IPS DF 6.9 (cell line): ENCODE measurements at places on chromosomes 1 and 21.
A peak's percentile ranks its signal among the peaks of the same experiment; 100 is the strongest.

DNA sequence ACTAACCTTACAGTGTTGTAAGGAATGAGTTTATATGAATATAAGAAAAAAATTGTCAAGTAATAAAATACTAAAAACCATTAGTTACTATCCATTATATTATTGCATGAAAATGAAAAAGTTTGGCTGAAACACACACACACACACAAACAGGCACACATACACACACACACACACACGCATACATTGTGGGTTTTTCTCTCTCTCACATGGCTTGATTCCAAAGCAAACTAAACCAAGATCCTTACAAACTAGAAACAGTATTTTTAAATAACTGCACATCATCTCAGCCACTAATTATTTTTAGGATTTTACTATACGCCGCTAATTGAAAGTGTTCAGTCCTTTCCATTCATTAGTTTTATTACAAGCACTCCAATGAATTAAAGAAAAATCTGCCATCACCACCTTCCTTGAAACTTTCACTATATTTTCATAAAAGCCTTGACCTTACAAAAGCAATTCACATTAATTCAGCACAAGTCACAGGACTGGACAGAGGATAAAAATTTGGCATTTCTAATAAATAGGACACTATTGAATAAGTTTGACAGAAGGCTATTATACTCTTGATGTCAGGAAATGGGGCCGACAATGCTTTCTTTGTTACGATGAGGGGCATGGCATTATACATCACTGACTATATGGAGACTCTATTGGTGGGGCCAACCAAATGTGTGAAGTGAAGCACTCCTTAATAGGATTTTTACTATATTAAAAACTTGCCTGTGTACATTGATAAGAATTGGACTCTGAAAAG, 187.0 kb upstream of the ESRRG start:
- DNase-seq: no peak

GRCh38 chr1:233064988-233065387, 114.6 kb downstream of the NTPCR start:
- DNase-seq: no peak

DNA sequence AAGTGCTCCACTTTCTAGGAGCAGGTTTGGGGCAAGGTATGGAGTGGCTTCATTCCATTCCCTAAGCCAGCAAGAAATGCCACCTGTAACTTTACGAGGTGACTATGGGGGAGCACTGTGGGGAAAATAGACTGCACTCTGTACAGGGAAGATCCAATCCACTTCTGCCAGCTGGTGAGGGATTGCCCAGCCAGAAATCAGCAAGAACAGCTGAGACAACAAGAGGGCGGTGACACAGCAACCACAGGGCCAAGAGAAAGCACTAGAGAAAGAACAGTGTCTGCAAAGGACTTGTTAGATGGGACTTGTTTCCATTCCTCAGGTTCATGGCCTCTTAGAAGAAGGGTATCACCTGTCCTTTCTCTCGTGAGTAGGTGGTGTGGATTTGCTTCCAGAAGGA, 19.6 kb downstream of the CAPN8 start:
- no peak for DNase-seq

DNA sequence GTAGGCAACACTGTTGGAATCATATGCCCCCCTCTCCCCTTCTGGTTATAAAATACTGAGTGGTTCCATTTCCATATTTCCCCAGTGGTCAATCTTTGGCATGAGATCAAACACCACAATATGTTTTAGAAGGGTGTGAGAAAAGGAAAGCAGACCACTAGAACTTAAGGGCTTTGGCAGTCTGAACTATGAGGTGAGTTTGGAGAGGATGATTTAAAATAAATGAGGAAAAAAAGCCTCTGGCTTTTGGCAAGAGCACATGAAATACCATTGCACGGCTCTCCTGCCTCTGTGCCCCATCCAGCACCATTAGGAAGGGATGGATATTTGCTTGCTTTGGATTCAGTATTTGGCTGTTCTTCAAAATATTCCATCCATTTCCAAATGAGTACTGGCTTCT, 339.5 kb upstream of the C1orf87 start:
- DNase-seq: no peak

DNA sequence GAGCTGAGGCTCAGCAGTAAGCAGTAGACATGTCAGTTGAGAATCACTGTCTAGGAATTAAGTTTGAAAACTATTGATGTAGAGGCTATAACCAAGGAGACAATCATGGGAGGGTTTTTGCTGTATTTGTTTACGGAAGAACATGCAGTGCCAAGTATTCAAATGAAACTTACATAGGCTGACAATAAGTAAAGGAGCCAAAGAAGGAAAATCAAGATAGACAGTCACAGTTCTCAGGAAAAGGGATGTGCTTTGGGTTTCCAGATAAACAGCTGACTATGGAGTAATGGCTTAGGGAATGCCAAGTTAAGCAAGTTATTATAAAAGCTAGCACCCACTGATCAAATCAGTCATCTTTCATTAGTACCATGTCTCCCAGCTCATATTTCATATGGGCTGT, 21.5 kb downstream of the GNG12 start:
- DNase-seq: no peak

- DNase-seq: no peak
Measured at GRCh38 chr1:237786066-237786719, 104.5 kb downstream of the ZP4 start.

- DNase-seq: no peak
Measured at GRCh38 chr1:158200527-158200926, 19.8 kb downstream of the CD1D start.

DNA sequence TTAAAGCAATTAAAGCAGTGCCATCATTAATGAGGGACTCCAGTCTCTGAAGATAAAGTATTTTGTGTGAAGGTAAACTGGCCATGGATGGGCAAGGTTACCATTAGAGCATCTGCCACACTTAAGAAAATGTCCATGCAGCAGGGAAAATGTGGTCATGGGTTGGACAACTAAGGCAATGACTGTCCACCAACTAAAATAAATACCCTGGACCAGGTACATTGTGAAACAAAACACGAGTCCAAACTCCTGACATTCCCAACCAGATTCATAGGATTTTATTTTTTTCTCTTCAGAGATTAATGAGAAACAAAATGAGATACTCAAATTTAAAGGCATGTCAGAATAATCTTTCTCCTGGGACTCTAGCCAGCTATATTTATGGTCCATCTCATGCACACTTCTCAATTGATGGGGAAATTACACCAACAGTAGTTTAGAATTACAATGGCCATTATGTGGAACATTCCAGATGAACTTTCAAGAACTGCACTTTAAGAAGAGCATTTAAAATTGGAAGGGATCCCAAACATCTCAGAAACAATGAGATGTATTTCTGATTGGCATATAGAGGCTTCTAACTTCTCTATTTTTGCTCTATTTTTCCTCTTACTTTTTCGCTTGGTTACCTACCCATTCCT, 8.1 kb downstream of the GBP7 start:
- no peak for DNase-seq

- no peak for DNase-seq
Measured at GRCh38 chr1:36389999-36390398, 4.3 kb upstream of the STK40 start.

DNA sequence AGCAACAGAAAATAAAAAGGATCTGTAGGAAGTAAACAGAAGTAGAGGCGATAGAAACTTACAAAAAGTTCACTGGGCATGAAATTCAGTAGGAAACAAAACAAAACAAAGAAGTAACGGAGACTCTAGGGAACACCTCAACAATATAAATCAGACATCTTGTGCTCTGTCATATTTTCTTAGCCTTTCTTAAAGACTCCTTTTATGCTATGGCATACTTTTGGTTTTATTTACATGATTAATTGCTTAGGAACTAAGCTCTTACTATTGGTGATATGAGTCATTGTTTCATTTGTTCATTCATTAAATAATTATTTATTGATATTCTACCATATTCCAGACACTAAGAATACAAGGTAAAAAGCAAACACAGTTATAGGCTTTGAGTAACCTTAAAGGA, 126.6 kb downstream of the KCNT2 start:
- DNase-seq: no peak

GRCh38 chr1:25140073-25140797, 92.1 kb downstream of the SYF2 start:
- DNase-seq: no peak

DNA sequence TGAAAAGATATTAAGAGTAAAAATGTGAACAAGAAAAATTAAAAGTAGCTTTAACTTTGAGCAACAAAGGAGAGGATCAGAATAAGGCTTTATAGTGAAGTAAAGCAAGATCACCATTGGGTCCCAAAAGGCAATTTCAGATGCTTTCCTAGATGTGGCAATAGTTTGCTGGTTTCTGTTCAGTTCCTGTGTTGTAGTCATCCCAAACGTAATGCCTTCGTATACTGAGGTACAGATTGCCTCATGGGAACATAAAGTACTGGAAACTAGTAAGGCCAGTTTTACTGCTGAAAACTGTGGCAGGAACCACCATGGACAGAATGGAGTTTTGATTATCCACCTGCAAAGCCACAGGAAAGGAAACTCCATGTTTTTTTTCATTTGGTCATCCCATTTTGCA, 283.5 kb upstream of the SGIP1 start:
- no peak for DNase-seq

GRCh38 chr1:205963352-205964155, 20.3 kb upstream of the SLC26A9 start:
- no peak for DNase-seq

DNA sequence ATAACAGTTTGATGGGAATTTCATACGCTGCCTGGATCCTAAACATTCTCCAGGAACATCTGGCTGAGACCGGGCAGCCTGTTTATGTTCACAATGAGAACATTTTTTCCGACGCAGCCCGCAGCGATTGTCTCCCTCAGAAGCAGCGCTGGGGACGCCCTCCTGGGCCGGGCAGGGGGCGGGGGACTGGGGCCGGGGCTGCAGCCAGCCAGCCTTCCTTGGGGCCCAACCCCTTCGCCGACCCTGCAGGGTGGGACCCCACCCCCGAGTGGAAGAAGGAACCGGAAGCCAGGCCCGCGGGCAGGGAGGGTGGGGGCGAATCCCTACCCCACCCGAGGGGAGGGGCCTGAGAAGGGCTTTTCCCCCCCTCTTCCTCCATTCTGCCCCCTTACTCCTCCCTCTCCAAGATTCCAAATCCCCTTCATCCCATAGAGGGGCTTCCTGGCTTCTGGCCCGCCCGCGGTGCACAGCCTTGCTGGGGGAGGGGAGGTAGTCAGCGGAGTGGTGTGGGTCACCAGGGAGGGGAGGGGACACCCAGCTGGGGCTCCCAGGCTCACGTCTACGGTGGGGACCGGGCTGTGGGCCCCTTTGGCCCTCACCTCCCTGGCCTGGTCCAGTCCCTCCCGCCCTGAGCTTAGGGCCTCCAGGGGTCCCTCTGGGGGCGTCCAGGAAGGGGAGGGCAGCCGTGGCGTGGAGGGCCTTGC, 60.6 kb downstream of the WNT9A start:
- DNase-seq: no peak

- no peak for DNase-seq
Measured at GRCh38 chr1:171128463-171128862, 37.8 kb downstream of the FMO3 start.

DNA sequence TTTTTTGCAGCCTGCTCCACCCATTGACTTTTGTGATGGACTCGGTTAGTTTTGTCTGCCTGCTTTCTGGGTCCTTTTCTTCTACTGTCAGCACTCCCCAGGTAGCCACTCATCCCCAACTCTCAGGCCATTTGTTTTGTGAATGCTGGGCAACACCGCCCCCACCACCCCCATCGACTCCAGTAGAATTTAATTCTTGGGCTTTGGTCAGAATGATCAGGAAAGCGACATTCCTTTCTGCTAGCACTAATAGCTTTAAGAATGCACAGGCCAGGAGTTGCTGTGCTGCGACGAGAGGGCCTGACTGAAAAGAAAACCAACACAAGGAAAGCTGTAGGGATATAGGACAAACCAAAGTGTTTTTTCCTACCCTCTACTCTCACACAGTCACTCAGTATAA, 144.4 kb downstream of the CDC7 start:
- peak; percentile 7 for DNase-seq

- DNase-seq: no peak
Measured at GRCh38 chr1:26790551-26790953, 2.8 kb downstream of the PIGV start.

DNA sequence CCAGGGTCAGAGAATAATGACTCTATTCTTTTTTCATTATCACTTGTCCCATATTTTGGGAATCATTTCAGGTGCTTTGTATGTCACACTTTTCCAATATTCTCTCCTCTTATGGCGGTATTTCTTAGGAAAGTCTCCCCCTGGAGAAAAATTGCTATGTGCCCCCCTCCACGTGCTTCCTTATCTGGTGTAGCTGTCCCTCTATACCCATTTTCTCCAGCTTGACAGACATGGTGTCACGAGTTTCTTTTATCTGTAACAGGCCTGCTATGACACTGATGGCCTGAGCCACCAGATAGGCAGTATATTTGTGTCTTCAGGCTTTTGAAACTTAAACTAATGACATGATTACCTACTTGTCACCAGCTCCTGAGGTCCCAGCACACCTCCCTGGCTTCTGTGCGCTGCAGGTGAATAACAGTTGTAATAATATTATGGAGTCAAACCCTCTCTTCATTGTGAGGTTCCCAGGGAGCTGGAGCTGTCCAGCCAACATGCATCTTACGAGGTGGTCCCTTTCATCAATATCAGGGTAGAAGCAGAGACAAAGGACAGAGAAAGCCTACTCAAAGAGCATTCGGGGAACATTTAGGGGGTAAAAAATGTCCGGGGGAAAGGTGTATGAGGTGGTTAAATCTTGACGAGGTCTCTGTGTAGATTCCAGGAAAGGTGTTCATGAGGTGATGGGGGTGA, 71.2 kb upstream of the DUSP10 start:
- no peak for DNase-seq

- DNase-seq: no peak
Measured at GRCh38 chr1:155278689-155279160, 1.5 kb downstream of the HCN3 start.

DNA sequence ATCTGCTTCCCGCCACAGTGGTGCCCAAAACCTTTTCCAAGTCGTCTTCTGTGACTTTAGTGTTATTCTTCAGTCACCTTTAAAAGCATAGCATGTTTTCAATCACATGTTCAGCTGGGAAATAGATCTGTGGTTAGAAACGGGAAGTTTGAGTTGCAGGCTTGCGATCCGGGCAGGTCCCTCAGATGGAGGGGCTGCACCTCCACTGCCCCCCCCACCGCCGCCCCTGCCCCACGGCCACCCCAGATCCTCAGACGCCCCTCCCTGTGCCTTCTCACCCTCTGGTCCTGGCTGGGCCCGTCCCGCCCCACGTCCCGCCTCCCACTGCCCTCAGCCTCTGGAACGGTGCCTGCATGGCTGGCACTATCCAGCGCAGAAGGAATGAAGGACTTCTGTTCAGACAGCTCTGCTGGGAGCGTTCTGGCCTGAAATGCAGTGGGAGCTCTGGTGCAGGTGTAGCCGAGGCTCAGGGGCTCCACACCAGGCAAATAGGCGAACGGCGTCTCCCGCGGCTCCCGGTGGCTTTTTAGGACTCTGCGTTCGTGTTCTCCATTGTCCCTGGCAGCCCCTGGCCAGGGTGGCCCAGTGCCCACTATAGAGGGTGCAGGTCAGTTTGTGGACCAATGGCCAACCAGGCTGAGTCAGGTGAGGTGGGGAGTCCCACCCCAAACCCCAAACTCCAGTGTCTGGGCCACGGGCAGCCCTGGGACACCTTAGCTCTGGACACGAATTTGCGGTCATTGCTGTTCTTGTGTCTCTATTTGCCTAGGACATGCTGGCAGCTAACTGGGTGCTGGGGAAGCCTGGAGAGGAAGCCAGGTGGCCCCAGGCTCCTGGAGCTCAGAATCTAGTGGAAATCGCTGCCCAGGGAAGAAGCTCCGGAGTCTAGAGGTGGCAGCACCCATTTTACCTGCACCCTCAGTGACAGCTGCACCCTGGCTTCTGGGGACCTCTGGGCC, 67.1 kb downstream of the FAAP20 start:
- DNase-seq: no peak

- DNase-seq: no peak
Measured at GRCh38 chr1:31201931-31202360, 37.7 kb downstream of the NKAIN1 start.
